ENCODE measurements at places on chromosomes 3 and 15.

DNA sequence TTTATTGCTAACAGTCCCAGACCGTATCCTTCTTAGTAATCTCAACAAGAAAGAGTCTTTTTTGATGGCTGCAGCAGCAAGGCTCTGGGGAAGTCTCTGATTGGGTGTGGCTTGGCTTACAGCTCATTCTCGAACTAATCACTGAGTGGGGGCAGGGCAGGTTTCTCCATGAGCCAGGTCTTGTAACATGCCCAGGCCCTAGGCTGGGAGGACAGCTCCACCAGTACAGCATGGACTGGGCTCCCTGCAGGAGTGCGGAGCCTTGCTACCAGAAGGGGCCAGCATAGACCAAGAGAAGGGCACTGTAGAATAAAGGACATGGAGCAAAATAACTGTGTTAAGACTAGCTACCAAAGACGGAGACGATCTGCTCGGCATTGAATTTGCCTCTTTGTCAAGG is 7.2 kb downstream of the CD276 start:
- peak; percentile 18 for DNase-seq

- DNase-seq = no peak
Observed at GRCh38 chr3:29991198-29991597, 615.2 kb upstream of the TGFBR2 start.

DNA sequence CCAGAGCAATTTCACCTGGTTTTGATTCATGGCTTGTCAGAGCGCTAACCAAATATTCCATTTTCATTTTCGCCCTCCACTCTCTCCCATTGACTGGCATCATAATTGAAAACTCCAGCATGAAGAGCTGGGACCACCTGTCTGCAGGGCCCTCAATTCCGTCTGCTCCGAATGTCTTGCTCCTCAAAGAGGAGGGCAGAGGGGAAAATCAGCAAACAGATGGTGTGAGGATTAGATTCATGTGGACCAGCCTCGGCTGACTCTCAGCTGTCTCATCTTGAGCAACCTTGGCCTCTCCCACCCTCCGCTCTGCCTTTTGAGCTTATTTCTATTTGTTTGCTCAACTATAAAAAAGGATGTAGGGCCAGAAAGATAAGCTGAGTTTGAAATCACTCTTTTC is 512.2 kb upstream of the PPP2R3A start:
- DNase-seq = no peak

DNA sequence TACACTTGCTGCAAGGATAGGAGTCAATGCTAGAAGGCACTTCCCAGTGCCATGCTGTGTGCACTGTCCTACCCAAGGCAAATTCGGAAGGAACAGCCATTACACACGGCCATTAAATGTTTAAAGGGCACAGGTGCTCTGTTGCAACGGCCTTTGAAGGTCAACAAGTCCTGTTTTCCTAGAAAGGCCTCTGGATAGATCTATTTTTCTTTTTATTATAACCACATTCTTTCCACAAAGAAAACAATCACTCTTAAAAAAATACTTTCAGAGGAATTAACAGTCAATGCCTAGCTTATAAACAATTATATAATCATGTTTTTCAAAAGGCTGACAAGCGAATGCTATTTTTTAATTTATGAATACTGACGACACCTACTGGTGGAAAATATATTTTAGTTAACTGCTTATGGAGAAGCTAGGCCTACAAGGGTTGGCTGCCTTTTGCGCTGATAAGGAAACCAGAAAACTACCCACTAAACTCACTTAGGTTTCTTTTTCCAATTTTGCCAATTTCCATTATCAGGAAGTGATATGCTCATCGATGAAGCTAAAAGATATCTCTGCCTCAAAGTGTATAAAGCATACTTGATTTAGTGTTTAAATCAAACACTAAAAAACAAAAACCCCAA is 2.4 kb downstream of the ARHGEF3 start:
- DNase-seq = no peak

DNA sequence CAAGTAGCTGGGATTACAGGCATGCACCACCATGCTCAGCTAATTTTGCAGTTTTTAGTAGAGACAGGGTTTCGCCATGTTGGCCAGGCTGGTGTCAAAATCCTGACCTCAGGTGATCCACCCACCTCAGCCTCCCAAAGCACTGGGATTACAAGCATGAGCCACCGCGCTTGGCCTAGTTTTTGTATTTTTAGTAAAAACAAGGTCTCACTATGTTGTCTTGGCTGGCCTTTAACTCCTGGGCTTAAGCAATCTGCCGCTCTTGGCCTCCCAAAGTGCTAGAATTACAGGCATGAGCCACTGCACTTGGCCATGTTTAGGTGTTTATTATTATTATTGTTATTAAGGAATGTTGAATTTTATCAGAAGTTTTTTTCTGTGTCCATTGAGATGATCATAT is 14.7 kb downstream of the IL16 start:
- no peak for DNase-seq

- no peak for DNase-seq
Observed at GRCh38 chr3:148006508-148006907, 597.3 kb downstream of the ZIC1 start.

GRCh38 chr3:183182732-183183610 is 20.4 kb upstream of the LAMP3 start:
- DNase-seq = no peak

DNA sequence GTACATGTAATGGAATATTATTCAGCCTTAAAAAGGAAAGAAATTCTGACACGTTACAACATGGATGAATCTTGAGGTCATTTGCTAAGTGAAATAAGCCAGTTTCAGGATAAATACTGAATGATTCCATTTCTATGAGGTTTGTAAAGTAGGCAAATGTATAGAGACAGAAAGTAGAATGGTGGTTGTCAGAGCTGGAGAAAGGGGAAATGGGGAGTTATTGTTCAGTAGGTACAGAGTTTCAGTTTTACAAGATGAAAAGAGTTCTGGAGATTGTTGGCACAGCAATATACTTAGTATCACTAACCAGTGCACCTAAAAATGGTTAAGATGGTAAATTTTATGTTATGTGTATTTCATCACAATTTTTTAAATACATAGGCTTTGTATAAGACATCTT is 60.6 kb downstream of the USP8 start:
- no peak for DNase-seq

GRCh38 chr3:69451594-69451993 is 65.7 kb upstream of the FRMD4B start:
- DNase-seq = no peak

GRCh38 chr15:51367322-51367976 is 26.0 kb downstream of the GLDN start:
- no peak for DNase-seq
